ENCODE measurements at places on chromosomes 5 and 9.

DNA sequence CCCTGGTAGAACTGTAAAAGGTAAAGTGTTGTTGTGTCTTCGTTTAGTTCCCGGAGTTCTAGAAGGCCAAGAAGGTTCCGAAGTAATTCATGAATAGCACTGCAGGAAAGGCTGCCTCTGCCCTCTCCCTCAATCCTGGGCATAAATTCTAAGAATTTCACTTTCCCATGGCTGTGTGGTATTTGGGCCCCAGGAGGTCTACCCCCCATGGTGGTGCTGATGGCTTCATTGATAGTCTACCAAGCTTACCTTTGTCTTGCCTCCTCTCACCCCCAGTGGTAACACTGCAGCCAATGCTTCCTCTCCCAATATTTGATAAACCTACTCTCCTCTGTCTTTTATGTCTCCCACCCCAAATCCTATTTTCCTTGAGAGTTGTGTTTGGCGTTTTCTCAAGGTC lies 39.5 kb downstream of the ADAMTS16 start:
- DNase-seq: no peak

GRCh38 chr5:142821733-142822487 lies 51.7 kb downstream of the ARHGAP26 start:
- peak; percentile 57 for DNase-seq

GRCh38 chr5:36593867-36594266 lies 12.5 kb upstream of the SLC1A3 start:
- no peak for DNase-seq

GRCh38 chr5:136157514-136157913 lies 24.9 kb downstream of the SMAD5 start:
- DNase-seq: no peak

- no peak for DNase-seq
These were observed 286.0 kb upstream of the TUSC1 start for GRCh38 chr9:25964239-25964638.

- DNase-seq: no peak
These were observed 5.1 kb downstream of the GDNF start for GRCh38 chr5:37834542-37835379.

DNA sequence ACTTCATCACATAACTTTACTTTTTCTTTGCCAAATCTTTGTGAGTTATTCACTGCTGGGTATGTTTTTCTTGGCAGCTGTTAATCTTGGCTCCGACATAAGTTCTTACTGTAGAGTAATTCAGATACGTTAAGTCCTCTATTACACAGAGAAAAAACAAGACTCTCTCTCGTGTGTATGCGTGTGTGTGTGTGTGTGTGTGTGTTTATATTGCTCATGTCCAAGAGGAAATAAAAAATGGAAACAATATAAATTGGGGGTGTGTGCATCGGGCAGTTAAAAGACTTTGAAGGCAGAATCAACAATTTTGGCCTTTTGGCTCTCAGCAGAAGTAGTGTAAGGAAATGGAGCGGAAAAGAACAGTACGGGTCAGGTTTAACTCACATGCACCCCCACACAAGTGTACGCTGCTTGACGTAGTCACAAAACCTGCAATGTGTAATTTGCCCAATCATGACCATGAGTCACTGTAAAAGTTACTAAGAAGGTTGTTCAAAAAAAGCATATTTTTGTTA lies 67.2 kb upstream of the IFNE start:
- DNase-seq: no peak

DNA sequence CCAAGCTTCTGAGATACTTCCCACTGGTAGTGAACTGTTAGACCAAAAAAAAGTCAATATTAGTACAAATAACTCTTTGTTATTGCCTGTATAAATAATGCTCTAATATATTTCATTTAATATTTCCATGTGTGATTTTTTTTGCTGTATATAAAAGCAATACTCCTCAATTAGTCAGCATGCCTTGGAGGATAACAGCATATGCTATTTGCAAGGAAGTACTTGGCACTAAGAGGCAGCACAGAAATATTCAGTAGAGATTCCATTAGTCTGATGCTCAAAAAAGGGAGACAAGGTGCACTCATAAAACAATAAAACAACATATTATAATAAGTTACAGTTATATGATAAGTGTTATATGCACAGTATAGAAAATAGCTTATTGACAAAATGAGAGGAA lies 296.6 kb upstream of the MPDZ start:
- no peak for DNase-seq

DNA sequence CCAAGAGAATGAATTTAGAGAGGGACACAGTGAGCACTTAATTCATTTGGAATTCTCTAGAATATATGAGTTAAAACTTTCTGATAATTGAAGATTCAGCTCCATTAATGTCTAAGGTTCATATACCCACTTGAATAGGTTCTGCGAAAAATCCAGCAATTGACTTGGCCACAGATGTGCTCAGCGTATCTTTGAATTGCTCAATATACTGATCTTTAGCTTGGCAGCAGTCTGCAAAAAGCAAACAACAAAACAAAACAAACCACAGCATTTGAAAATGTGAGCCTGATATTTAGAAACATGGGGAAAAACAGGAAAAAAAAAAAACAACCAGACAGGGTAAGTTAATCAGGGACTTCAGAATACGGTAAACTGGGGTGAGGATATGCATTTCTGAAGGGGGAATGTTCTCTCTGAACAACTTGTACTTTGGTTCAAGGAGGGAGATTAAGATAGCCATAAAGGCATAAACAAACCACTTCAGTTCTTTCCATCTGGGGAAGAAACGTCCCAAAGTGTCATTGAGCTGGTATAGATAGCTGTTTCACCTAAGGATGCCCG lies 21.4 kb downstream of the AGXT2 start:
- no peak for DNase-seq

DNA sequence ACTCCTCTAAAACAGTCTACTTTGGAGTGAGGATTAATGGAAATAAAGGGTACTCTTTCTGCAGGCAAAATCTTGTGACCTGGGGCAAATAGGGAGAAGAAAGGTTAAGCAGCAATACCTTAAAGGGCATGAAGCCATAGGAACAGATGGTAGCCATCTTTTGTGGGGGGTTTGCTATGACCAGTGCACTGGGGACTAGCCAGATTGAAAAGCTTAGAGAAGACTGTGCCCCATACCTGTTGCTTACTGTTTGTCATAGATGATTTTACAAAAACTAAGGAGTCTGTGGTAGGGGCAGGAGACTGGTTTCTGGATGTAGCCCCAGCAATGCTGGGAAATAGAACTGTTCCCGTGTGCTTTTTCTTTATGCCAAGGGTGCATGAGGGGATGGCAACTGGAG lies 58.6 kb downstream of the PAM start:
- no peak for DNase-seq

- no peak for DNase-seq
These were observed 561.4 kb downstream of the BNC2 start for GRCh38 chr9:16309082-16309468.

GRCh38 chr9:26863074-26863473 lies 29.5 kb downstream of the CAAP1 start:
- DNase-seq: no peak

DNA sequence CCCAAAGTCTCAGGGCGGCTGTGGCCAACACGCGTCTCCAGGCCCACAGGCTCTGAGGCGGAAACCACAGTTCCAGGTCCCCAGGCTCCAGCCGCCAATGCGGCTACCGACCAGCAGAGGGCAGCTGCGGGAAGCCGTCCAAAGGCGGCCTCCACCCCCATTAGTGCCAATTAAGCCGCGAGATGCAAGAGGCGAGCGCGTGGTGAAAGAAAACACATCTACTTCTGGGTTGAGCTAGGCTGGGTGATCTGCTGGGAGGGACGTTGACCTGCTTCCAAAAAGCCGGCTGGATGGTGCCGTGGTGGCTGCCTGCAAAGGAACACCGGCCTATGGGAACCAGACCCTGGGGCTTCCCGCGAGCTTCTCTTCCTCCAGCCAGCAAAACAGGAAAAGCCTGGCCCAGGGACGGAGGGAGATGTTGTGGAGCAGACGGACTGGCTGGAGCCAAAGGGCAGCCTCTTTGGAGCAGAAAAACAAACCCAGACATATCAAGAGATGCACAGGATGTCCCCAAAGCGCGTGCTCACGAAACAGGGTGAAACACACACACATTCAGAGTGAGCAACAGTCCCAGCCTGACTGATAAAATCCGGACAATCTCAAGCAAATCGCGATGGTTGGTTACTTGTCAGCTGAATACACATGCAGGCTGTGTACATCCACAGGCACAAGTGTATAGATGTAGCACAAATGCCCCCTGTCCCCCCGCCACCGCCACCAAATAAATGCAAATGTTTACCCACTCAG lies 187.1 kb upstream of the BRINP1 start:
- DNase-seq: peak; percentile 21

- no peak for DNase-seq
These were observed 107.6 kb upstream of the PITX1 start for GRCh38 chr5:135141303-135142268.

DNA sequence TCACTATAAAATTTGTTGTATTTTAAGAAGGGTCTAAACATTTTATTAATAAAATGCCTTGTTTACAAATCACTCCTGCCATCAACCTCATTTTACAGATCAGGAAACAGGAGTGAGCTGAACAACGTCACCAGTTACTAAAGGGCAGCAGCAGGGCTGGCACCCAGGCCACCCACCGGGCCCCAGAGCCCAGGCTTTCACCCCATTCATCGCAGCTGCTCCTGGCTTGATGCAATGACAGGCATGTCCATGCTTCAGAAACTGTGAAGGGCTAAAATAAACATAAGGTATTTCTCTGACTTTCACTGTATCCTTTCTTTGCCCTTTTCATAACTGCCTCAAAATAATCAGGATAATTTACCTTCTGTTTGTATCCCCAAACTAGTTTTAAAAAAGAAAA lies 18.1 kb downstream of the MED27 start:
- DNase-seq: no peak

DNA sequence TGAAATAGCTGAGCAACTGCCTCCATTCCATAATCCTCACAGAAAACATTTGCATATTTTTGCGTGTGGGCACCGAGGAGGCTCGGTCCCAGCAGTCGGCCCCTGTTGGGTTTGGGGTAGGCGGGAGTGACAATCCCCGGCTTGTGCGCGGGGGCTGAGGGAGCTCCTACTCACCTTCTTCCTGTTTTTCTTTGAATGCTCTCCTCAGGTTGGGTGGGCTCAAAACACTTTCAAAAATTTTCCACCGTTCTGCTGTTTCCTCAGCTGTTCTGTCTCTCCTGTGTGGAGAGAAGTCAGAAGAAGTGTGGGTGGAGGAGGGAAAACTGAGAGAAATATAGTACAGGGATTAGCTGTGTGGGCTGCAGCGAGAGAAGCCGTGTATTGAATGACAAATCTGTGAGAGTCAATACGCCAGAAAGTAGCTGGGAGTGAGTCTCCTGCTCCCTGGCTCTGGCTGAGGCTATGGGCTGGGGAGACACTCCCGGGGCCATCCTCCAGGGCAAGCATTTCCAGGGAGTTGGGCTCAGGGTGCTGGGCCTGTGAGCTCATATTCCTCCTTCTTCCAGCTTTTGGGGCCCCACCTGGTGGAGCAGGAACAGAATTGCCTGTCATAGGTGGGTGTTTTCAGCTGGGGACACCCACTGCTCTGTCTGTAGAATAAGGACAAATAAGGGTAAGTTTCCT lies 84.7 kb downstream of the CMYA5 start:
- DNase-seq: peak; percentile 1

DNA sequence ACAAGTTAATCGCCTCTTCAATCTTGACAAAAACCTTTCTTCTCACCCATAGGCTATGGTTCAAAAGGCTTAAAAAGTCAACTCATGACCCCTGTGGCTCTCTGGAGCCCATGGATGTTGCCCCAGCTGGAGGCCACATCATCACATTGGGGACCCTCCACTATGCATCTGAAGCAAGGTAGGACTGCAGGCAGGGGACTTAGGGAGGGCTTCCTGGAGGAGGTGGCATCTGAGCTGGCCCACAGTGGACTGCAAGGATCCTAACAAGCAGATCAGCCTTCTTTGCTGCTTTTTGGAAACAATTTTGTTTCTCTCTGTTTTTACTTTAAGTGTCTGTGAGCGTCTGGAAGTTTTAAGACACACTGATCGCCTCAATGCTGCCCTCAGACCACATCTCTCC lies 234.7 kb downstream of the HSPA4 start:
- no peak for DNase-seq

DNA sequence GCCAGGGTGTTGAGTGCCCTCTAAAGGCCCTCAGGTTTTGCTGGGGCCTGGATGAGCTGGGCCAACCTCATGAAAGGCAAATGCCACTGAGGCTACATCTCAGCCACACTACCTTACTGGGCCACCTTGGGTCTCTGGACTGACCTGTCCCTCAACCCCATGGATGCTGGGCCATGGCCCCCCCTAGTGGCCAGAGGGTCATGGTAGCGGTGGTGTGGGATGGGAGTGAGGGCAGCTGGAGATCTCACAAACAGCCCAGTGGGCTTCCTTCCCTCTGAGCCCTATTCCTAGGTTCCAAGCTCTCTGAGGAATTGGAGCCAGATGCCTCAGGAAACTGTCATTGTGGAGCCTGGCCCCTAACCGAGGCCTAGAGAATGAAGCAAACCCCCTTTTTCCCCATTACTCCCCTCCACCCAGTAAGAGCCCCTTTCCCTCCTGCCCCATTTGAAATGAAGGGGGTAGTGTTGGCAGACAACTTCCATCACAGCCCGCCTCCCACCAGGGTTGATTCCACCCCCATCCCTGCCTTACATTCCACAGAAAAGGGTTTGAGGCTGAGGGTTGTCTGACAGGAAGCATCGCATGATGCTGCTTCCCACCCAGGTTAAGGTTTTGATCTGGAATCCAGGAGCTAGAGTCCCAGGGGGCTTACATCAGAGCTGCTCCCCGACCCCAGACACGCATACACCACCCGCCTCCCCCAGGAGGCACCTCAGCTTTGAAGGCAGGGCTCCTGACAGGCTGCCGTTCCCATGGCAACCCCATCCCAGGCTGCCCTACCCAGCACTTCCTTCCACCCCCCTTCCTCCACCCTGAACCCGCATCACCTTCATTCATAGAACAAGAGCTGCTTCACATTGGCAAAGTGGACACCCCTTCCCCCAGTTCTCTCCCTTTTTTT lies 63.9 kb downstream of the PCDH1 start:
- DNase-seq: peak; percentile 36

- no peak for DNase-seq
These were observed 26.0 kb downstream of the ERP44 start for GRCh38 chr9:100072805-100073204.

- DNase-seq: no peak
These were observed 513.7 kb upstream of the WWC1 start for GRCh38 chr5:167777746-167778145.

DNA sequence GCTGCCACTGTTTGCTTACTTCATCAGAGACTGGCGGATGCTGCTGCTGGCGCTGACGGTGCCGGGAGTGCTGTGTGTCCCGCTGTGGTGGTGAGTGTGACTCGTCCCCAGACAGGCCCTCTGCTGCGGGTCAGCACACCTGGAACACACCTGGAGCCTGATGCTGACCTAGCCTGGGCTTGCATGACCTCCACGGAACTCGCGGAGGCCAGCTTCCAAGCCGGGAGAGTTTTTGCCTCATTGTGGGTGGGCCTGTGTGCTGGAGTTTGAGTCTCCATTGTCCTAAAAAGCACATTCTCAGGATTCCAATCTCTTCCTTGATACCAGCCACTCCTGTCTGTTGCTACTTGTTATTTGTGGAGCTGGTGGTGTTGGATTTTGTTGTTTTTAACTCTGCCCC lies 28.1 kb downstream of the SLC22A4 start:
- no peak for DNase-seq

GRCh38 chr5:95241161-95241560 lies 43.7 kb downstream of the MCTP1 start:
- no peak for DNase-seq
